ENCODE measurements at places on chromosomes 3 and 15. TPM values are rescaled to one million over a fixed set of nuclear protein-coding genes. Genes with fewer than 3 reads are reported as not detected.

A4GNT gene
- not detected for total RNA-seq

RMDN3 gene
- 17.5 TPM for total RNA-seq

SCAMP5 gene
- total RNA-seq = 0.36 TPM

SERPINI2 gene
- not detected for total RNA-seq

FGF7 gene
- total RNA-seq = 34.8 TPM

IMPG2 gene
- 0.18 TPM for total RNA-seq

SLC22A14 gene
- not detected for total RNA-seq

SPINT1 gene
- total RNA-seq = 0.56 TPM

GRK7 gene
- not detected for total RNA-seq

LRRC31 gene
- total RNA-seq = not detected

AHSG gene
- not detected for total RNA-seq

ZDHHC19 gene
- total RNA-seq = not detected

HIGD2B gene
- not detected for total RNA-seq

PDCD10 gene
- 63.0 TPM for total RNA-seq

MYO9A gene
- total RNA-seq = 49.5 TPM

PLCH1 gene
- not detected for total RNA-seq

IQCH gene
- 2.5 TPM for total RNA-seq

PARP15 gene
- total RNA-seq = not detected

GATM gene
- total RNA-seq = 0.28 TPM

ITGA11 gene
- total RNA-seq = 2.5 TPM

ADCY5 gene
- total RNA-seq = 0.56 TPM

KIF15 gene
- 10.8 TPM for total RNA-seq

SLC24A5 gene
- total RNA-seq = not detected

BTBD1 gene
- 78.7 TPM for total RNA-seq

NPHP3 gene
- 21.3 TPM for total RNA-seq

FAM81A gene
- total RNA-seq = not detected

APOD gene
- total RNA-seq = not detected

ELL3 gene
- total RNA-seq = 1.7 TPM

PBRM1 gene
- 72.6 TPM for total RNA-seq

CLSTN2 gene
- total RNA-seq = under 0.01 TPM

CMTM7 gene
- 3.4 TPM for total RNA-seq

MRPL47 gene
- 47.2 TPM for total RNA-seq

NEO1 gene
- total RNA-seq = 16.3 TPM

KBTBD12 gene
- total RNA-seq = not detected

SNTN gene
- not detected for total RNA-seq
